ENCODE measurements at places on chromosomes 2 and 18.
A peak's percentile ranks its signal among the peaks of the same experiment; 100 is the strongest.

GRCh38 chr2:191786694-191787093 lies 60.2 kb downstream of the CAVIN2 start:
- DNase-seq: no peak

DNA sequence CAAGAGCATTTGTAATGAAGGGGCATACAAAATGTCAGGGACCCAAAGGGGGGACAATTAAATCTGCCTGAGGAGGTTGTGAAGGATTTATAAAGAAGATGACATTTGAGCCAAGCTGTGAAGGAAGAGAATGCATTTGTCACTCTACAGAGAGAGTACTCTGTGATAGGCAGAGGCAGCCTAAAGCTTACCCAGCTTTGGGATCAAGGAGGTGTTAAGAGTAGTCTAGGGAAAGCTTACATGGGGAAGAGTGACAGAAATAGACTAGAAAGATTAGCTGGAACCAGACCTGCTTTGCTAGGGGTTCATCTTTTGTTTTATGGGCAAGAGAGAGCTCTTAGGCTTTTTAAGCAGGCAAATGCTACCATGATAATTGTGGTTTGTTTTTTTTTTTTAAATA lies 169.1 kb upstream of the CYP26B1 start:
- DNase-seq: no peak

GRCh38 chr2:75071766-75072165 lies 113.3 kb downstream of the POLE4 start:
- DNase-seq: no peak

DNA sequence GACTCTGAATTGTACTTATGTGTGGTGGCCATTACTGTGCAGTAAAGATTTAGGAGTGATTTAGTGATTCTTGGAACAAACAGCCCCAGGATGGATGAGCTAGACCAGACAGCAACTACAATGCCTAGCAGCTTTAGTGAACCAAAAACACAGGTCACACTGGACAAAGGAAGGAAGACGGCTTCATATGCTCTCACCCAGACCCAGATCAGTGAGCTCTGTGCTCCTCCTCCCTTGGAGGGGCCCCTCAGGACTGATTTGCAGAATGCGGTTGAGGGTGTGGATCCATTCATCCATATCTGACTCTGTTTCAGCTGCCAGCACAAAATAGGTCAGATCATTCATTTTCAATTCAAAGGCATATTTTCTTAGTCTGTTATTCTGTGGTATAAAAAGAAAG lies 159.7 kb upstream of the CCDC195 start:
- no peak for DNase-seq

GRCh38 chr2:12742891-12743290 lies 26.2 kb downstream of the TRIB2 start:
- DNase-seq: no peak

GRCh38 chr2:160222546-160223283 lies 22.6 kb upstream of the ITGB6 start:
- DNase-seq: no peak

- DNase-seq: no peak
These were observed 398.7 kb downstream of the DSEL start for GRCh38 chr18:67117804-67118203.

DNA sequence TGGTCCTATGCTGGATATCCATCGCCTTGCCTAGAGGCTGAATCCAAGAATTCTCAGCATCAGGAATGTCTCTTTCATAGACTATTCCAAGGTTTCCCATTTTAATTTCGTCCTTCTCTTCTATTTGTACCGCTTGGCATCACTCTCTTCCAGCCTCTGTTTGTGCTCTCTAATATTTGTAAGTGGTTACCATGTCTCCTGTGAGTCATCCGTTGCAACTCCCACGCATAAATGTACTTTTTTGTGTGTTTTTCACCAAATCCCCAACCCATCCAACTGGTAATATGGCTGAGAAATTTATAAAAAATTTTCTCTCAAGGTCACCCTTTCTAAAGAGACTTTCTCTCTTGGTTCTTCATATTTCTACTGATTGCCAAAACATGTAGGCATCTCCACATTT lies 21.8 kb downstream of the COLEC12 start:
- no peak for DNase-seq

GRCh38 chr18:41324934-41325333 lies 630.1 kb upstream of the PIK3C3 start:
- DNase-seq: no peak

DNA sequence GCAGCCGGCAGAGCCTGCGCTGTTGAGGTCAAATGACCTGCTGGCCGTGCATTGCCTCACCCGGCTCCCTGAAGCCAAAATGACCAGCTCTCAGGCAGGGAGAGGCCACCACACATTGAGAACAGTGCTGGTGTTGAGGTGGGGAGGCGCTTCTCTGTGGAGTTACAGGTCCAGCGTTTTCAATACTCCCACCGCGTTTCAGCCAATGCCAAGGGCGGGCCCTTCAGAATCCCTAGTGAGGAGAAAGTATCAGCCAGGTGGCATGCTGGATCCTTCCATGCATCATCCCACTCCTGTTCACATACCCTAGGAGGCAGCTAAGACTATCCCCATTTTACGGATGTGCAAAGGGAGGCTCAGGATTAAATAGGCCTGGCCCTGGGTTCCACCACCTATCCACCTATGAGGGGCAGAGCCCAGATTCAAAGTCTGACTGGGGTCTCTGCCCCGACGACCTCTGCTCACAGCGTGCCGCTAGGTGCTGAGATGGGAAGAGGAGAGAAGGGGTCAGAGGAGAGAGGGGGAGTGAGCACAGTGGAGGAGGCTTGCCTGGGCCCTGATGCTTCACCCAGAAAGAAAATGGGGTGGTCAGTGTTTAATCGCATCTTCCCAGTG lies 137.6 kb upstream of the ID2 start:
- no peak for DNase-seq

DNA sequence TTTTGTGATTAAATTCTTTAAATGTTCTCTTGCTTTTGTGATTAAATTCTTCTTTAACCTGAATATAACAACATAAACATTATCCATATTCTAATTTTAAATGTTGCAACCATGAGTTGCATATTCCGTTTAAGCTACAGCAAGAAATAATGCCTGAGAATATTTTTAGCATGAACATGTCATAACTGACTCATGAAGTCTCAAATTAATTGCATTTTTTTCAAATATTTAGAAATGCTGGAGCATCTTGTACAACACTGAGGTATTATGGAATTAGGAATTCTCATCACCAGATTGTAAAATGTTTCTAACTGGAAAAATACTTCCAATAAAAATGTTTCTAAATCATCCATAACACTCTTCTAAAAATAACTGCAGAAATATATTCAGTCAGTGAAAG lies 14.7 kb downstream of the ROCK2 start:
- DNase-seq: peak; percentile 60

DNA sequence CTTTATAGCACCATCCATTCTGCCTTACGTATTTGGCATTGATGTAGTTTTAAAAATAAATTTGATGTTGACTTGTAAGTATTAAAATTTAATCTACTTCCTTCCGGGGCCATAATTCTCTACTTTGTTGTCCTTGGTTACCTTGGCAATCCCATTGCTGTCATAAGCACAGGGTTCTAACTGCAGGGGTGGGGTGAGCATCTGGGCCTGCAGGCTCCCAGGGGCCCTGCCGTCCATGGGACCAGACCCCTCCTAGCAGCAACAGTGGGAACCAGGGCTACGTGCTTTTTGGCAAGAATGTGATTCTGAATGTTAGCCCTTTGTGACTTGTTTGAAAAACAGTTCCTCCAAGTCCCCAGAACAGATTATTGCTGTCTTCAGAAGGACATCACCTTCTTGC lies 4.9 kb downstream of the ASAP2 start:
- no peak for DNase-seq

GRCh38 chr2:6975988-6976387 lies 58.8 kb downstream of the RNF144A start:
- DNase-seq: no peak

DNA sequence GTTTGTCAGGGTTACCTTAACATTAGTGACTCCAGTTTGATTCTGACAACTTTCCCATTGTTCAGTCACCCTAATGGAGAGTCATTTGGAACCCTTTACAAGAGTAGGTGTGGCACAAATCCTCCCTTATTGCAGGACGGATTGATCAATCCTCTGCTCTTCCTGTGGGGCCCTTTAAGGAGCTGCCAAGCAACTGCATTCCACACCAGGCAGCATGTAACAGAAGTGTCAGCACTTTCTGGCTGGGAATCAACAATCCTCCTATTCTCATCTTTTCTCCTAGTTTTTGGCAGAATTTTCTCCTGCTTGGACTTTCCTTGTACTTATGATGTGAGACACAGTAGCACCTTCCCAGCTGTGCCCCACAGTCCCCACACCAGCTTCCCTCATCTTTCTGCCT lies 177.8 kb downstream of the ST6GAL2 start:
- no peak for DNase-seq

GRCh38 chr2:200377355-200378336 lies 71.2 kb downstream of the SPATS2L start:
- no peak for DNase-seq

DNA sequence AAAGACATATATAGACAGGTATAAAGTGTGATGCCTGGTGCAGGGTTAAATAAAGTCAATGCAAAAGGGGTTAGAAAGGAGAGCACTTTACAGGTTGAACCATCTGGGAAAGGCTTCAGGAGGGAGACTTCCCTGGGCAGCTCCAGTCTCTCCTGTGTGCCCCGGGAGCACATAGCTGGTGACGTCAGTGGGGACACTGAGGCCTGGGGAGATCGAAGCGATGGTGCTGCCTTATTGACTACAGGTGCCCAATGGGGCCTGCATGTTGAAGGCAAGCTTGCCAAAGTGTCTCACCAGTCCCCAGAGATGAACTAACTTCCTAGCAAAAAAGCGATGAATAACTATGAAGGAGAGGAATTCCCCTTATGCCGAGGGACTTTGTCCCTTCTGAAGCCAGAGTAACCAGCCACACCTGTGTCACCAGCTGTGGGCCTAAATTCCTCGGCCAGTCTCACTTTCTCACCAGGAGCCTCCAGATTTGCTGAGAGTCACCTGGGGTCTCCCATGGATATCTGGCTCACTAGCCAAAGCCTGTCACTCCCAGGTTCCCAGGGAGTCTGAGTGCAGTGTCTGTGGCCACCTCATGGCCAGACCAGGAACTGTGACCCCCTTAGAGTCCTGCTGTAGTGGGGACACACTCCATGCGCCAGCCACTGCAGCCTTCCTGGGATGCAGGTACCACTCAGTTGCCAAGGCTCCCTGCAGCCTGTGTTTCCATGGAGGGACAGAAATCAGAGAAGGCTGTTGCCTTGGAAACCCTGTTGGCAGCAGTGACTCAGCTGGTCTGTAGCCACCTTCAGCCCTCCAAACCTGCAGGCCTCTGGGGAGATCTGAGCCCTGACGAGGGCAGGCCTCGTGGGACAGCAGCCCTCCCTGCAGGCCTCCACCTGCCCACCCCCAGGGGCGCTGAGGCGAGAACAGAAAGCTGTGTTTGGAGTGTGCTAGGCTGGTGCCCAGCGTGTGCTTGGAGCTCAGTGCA lies 128.7 kb downstream of the CTIF start:
- peak; percentile 25 for DNase-seq

DNA sequence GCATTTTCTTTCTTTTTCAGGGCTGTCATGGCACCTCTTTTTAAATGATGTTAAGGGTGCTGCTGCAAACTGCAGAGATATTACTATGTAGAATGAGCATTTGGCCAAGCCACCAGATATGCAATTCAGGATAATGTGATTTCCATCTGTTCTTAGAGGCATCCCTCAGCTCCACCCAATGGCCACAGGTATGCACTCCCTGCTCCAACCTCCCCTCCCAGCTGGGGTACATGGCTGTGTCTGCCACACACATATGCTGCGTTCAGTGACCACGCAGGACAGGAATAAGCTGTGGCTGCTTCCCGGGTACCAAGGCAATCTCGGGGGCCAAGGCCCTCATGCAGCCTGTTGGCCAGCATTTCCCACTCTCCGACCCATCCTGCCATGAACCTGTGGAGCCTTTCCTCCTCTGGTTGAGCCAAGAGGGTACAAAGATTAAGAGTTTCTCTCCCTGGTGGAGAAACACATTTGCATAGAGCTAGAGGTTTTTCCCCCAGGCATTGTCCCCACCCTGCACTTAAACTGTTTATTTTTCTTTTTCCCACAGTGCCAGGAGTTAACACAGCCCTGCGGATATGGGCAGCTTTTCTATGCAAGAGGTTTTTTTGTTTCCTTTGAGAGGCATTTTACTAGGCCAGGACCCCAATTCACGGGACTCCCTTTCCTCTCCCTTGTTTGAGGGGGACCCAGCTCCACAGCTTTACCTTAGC lies 147.0 kb downstream of the GCA start:
- no peak for DNase-seq

- DNase-seq: no peak
These were observed 557.1 kb downstream of the TNS1 start for GRCh38 chr2:217445723-217446122.

GRCh38 chr2:234825616-234826015 lies 126.2 kb upstream of the SH3BP4 start:
- no peak for DNase-seq

DNA sequence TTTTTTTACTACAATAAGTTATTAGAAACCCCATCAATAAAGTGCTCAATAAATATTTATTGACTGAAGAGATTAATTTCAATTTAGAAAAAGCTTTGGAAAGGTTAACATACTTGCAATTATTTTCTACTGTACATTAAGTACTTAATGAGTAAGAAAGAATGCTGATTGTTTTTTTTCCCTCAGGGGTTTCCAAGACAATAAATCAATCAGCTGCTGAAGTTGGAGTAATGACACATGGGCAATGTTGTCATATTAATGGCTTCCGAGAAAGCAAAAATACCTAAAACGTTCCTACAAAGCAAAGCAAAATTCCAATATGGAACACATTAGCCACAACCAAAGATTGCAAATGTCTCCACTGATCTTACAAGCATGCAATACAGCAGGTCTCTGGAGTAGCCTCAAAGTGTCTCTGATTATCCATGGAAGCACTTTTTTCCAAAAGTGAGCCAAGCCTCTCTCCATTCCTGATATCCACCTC lies 66.7 kb downstream of the ZC3H6 start:
- no peak for DNase-seq

DNA sequence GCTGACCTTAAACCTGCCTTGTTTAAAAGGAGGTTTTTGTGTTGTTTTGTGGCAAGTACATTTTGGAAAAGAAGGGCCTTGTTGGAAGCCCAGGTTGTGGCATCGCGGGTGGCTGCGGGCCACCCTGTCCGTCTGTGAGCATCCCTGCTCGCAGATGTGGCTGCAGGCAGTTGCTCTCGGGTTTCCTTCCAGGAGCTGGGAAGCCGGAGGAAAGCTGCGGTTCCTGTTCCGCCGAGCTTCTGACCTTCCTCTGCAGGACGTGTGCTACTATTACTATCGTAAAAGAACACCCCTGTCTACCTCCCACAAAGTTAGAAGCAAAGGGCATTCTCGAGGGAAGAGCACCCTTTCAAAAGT lies 766 bp downstream of the MFF start:
- DNase-seq: peak; percentile 30
